Tibial nerve (tissue), 4 donors: ENCODE measurements at places on chromosomes 12 and 14.

GRCh38 chr14:95233702-95234241 is 76.4 kb upstream of the DICER1 start:
- peak; percentile 63 for DNase-seq

- DNase-seq = no peak
These were observed 108.5 kb upstream of the CNTN1 start for GRCh38 chr12:40583743-40584142.

DNA sequence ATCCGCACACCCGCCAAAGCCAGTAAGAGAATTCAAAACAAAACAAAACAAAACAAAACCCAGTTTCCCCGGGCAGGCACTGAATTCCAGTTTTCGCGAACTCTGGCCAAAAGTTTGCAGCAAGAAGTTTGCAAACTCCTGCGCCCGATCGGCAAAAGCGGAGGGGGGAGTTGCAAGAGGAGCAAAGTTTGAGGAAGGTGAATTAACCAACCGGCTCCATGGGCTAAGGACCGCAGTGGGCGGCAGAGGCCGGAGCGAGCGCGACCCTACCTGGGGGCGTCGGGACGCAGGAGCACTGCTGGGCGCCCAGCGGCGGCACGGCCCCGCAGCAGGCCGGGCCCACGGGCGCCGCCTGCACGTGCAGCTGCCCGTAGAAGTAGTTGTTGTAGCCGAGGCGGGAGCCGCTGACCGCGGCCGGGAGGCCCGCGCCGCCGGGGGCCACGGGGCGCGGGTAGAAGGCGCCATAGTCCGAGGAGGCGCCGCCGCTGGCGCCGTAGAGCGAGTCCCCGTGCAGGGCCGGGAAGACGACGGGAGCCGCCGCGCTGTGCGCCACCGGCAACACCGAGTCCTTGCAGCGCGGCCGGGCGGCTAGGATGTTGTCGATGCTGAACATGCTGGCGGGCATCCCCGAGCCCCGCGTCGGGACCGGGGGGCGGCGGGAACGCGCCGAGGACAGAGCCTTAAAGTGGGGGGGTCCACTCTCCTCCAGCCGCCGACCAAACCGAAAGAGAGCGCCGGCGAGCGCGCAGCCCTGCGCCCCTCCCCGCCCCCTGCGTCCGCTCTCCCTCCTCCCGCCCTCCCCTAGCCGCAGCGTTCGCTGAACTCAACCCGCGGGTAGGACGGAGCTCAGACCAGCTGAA is at the start of gene GSC:
Gene GSC (minus strand): TSS at position 723 of the 860 bp plus-strand sequence. CDS start 98 bp downstream, at position 625.
- DNase-seq = no peak

DNA sequence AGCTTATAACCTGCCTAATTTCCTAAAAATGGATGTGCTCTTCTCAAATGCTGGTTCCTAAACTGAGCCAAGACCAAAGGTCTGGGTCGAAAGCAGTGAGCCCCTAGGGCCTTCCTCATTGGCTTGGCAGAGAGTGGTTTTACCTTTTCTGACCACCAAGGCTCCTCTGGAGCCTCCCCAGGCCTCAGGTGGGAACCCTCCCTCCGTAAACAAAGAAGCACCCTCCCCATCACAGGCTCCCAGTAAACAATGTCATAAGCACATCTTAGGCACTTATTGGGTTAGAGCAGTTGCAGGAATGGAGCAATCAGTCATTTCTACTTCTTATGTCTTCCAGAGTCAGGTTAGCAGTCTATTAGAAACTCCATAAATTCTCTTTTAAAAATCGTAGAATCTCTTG is 6.0 kb downstream of the CHPT1 start:
- no peak for DNase-seq

GRCh38 chr12:120200364-120200800 is 529 bp downstream of the RPLP0 start:
- DNase-seq = no peak

DNA sequence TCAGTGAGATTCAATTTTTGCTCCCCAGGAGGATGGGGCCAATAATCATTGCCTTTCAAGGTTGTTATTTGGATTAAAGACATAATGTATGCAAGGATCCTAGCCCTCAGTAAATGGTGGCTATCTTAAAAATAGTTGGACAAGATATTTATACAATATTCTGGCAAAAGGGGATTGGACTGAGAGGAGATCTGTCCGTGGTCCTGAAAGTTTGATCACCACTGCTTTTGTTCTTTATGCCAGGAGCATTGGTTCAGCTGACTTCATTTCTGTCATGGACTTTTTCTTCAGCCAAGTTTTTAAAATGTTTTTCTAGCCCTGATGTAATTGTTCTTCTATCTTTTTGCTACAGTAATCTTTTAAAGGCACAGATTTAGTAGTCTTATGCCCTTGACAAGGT is 70.2 kb upstream of the TCL1A start:
- no peak for DNase-seq

DNA sequence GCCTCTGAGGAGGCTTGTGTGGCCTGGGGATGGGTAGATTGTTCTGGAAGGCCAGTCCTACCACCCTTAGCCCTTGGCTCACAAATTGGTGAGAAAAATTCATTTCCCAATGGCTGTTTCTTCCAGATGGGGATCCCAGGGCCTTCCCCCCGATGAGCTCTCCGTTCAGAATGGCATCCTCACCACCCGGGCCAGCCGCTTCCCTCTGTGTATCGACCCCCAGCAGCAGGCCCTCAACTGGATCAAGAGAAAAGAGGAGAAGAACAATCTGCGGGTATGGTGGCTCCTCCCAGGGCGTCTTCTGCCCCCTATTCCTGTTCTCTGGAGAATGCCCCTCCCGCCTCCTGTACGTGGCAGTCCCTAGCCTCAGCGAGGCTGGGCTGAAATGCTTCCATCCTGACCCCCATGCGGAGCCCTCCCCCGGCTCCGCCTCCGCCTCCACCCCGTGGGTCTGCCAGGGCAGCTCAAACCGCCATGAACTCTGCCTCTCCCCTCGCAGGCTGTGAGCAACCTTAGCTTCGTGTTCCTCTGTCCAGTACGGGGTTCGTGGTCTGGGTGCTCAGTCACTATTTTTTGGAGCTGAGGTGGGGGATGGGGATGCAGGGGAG is 57.8 kb downstream of the CCDC92 start:
- no peak for DNase-seq

DNA sequence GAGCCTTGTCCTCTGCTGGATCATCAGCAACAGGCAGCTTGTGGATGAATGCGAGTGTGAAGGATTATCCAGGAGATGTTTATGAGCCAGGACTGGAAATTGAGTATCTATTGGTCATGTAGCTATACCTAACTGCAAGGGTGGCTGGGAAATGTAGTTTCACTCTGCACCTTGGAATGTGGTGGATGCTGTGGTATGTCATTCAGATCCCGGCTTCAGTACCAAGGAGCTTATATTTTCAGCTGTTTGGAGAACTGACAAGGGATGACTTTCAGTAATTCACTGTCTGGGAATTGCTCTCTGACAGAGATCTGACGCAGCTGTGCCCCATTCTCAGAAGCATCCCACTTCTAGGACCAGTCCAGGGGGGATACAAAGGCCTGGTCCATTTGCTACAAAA is 792.3 kb upstream of the NOVA1 start:
- no peak for DNase-seq

DNA sequence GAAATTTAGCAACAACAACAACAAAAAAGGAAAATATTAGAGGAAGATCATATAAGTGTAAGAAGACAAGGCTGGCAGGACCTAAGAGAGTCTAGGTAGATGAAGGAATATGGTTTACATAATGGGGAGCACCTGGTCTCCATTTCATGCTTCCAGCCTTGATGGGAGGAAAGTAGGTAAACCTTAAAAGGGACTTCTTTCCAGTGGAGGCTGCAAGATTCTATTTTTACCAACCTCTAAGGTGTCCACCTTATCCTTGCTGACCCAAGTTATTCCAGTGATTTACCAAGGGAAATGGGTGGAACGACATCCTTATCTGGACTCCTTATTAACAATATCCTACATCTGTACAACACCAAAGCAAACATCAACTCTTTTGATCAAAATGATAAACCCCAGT is 30.0 kb downstream of the DAD1 start:
- DNase-seq = no peak

- no peak for DNase-seq
These were observed 18.7 kb upstream of the SERPINA6 start for GRCh38 chr14:94341656-94342333.

DNA sequence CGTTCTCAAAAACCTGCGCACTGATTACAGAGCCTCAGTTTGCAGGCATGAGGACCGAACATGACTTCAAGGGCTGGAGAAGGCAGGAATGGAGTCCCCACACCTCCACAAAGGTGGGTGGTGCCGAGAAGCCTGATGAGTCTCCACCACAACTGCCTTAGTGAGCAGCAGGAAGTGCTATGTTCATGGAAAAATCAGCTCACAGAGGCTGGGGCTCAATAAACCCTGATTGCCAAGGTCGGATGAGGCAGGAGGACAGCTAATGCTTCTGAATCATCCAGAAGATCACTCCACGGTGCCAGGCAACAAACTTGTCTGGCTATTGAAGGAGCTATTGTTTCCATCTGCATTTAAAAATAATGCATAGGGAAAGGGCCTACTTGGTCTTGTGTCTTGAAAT is 31.1 kb downstream of the APPL2 start:
- DNase-seq = no peak

DNA sequence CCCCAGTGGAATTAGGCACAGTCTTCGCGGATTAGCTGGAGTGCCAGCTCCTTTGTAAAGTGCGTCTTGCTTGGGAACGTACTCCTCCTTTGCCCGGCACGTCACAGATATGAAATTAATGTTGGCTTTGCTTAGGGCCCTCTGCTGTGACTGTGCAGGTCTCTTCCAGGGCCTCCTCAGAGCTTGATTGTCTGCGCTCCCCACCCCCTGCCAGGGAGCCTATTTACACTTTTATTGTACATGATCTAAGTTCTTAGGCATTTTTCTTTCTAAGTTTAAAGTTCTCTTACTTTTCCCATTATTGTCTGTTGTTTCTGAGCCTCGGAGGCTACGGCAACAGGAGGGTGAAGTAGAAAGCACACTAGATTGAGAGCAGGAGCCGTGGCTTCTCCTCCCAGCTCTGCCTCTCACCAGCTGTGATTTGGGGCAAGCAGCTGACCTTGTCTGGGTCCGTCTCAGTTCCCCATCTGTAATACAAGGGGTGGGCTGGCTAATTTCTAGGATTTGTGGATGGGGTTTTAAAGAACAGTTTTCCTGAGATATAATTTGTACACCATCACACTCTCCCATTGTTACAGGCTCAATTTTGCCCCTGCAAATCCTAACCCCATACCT is 81.8 kb downstream of the TSPAN9 start:
- no peak for DNase-seq

DNA sequence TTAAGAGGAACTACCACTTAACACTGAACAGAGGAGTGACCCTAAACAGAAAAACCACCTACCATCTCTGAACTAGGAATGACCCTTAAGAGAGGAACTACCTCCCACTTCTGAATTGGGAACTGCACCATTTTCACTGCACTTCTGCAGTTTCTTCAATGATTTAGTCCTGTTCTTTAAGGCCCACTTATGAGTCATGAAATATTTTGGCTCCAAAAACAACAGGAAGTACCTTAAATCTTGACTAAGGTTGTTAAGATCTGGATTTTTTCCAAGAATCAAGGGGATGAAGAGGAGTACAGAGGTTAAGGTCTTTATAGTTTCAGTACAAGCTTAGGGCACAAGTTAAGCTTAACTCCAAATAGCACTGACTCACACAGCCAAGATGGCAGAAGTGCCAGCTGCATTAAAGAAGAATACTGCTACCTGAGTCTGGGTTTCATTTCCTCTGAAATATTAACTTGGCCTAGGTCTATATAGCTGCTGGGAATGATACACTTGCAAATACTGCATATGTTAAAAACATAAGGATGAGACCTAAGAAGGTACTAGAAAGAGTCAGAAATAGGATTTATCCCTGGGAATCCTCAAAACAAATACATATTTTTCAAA is 4.2 kb downstream of the NPC2 start:
- DNase-seq = no peak

GRCh38 chr12:12273291-12273957 is 6.6 kb upstream of the LRP6 start:
- DNase-seq = no peak

- no peak for DNase-seq
These were observed 20.4 kb downstream of the ADAM20 start for GRCh38 chr14:70514168-70515069.

GRCh38 chr14:61188196-61188595 is 92.9 kb downstream of the TMEM30B start:
- DNase-seq = no peak

GRCh38 chr14:50804181-50804721 is 26.7 kb downstream of the NIN start:
- DNase-seq = no peak

- no peak for DNase-seq
These were observed 120.2 kb downstream of the SAMD4A start for GRCh38 chr14:54686871-54687749.

- DNase-seq = no peak
These were observed 508.0 kb downstream of the AACS start for GRCh38 chr12:125573271-125573670.

DNA sequence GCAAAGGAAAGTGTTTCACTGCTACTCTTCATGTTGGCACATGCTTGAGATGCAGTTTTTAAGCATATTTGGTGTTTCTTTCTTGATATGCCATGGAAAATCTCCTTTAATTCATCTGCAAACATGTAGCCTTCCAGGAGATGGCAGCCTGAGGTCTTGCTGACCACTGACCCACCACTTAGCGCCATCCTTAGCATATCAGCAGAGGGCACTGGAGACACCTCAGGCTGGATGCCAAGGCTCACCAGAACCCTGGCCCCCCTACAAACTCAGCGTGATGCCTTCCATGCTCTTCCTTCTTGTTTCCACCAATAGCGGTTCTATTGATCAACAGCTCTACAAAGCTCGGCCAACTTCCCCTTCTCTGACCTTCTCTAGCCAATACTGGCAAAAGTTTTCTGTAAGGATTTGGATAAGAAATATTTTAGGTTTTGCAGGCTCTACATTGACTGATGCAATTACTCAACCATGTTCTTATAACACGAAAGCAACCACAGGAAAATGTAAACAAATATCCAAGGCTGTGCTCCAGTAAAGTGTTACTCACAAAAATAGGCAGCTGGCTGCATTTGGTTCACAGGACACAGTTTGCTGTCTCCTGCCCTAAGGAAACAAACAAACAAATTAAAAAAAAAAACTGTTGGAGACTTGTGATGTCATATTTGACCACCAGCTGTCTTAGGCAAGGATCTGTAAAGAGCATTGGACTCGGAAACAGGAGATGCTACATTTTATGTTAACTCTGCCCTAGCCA is 209.7 kb downstream of the SLC15A4 start:
- DNase-seq = no peak

DNA sequence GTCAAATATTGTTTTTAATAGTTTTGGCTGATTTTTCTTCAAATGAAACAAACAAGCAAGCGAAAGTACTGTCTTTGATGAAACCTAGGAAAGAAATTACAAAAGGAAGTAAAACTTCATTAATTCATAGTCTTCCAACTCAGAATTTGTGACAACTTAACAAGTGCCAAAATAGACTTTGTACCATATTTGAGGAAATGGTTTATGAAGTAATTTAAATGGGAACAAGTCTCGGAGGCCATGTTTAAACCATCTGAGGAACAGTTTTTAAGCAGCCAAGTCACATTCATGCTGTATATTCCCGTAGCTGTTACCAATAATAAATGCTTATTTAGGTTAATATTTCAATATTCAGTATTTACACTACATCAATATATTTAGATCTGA is 745 bp upstream of the ARHGDIB start:
- DNase-seq = no peak

- no peak for DNase-seq
These were observed 19.0 kb downstream of the ZDHHC22 start for GRCh38 chr14:77122526-77123125.

GRCh38 chr14:100659345-100660001 is 67.2 kb upstream of the DLK1 start:
- no peak for DNase-seq

GRCh38 chr12:113359133-113359938 is 949 bp downstream of the PLBD2 start:
- DNase-seq = peak; percentile 39

GRCh38 chr12:94290353-94290752 is 142.0 kb downstream of the PLXNC1 start:
- no peak for DNase-seq

GRCh38 chr12:58372298-58372697 is 430.9 kb downstream of the ATP23 start:
- no peak for DNase-seq
